ENCODE measurements at places on chromosomes 7 and 10.

DNA sequence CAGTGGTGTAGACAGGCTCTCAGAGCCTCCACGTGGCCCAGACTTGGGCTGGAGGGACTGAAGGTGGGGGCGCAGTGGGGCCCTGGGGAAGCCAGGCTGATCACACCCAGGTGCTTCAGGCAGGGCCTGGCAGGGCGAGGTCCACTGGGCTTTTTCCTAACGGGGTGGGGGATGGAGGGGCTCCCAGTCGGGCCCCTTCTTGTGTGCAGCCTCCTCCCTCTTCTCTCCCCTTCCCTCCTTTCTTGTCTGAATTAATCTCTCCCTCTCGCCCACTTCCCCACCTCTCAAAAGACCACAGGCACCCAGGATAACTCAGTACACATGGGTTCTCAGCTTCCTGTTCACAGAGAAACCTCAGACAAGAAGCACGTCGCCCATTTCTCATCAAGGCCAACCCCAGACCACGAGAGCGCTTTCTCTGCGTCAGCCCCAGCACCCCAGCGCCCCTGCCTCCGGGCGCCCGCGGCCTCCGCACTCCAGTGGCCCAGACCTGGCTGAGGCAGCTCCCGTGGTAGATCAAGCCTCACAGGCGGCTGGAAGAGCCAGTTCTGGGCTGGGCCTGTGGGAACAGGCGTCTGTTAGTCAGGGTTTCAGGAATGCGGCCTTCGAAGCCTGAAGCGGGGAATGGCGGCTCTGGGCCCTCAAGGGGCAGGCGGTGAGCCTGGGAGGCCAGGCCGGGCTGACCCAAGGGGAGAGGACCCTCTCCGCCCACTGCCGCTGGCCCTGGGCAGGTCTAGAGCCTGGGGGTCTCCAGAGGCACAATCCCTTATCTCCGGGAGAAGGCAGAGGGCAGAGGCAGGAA lies 50.6 kb downstream of the PWWP2B start:
- no peak for DNase-seq

GRCh38 chr7:136114966-136115762 lies 138.0 kb upstream of the MTPN start:
- peak; percentile 12 for DNase-seq

GRCh38 chr7:26525398-26526264 lies 234.0 kb downstream of the SNX10 start:
- DNase-seq, result no peak

DNA sequence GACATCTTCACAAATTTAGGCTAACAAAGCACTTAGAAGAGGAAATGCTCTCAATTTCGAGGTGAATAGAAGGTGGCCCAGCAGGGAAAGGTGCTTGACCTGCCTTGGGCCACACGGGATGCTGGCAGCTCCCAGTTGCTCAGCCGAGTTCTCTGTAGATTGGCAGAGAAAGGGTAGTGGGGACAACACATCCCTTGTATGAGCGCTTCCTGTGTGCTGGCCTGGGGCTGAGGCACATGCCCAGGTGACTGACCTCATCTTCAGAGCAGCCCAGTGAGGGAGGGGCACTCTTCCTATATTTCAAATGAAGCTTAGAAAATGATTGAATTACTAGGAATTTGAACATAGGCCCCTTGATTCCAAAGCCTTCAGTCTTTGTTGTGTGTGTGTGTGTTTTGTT lies 20.2 kb downstream of the BAG3 start:
- DNase-seq, result no peak

DNA sequence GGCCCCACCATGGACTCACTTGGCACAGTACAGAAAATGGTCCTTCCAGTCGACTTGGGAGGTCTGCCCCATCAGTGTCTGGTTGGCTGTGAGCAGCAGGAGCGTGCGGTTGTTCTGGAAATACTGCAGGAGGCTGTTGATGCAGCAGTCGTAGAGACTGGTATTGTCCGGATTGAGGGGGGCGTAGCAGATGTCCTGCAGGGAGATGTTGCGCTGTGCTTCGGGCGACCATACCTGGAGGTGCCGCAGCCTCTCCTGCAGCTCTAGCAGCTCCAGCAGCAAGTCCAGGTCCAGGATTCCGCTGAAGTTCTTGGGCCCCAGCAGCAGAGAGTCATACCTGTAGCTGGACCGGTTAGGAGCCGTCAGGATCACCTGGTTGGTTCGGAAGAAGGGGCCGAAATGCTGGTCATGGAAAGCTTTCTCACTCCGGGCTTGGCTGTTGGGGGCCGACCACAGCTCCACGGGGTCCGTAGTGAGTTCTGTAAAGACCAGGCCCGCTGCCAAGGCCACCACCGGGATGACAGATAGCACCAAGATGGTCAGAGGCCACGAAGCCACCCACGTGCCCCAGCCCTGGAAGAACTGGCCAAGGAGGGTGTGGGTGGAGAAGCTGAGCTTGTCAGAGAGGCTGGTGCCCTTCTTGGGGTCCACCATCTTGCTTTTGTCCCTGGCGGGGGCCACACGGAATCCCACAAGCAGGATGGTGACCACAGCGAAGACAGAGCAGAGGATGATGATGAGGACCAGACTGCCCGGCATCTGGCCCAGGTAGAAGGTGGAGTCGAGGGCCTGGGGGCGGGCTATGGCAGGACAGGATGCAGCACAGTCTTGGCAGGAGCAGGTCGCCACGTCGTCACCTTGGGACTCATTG lies 2.1 kb downstream of the NPC1L1 start:
- DNase-seq, result no peak

Measured in stimulated activated CD4-positive, alpha-beta T cell treated with anti-CD3 and anti-CD28 coated beads, TNF-alpha, amount 100 ng/mL, for 24 hours (primary cell).